ENCODE measurements at places on chromosomes 13 and 19. TPM values are rescaled to one million over a fixed set of nuclear protein-coding genes. Genes with fewer than 3 reads are reported as not detected.

- DNase-seq: no peak
- H3K4me1 ChIP-seq: peaks cover 19% of the 10 kb centered on the region
- peak overlapping the region; percentile 3 for H3K27ac ChIP-seq
- no peaks in the 10 kb centered on the region for H3K36me3 ChIP-seq
- H3K4me3 ChIP-seq: no peak overlapping the region
Observed at GRCh38 chr13:91203430-91203829, 144.1 kb upstream of the MIR17HG start.

DNA sequence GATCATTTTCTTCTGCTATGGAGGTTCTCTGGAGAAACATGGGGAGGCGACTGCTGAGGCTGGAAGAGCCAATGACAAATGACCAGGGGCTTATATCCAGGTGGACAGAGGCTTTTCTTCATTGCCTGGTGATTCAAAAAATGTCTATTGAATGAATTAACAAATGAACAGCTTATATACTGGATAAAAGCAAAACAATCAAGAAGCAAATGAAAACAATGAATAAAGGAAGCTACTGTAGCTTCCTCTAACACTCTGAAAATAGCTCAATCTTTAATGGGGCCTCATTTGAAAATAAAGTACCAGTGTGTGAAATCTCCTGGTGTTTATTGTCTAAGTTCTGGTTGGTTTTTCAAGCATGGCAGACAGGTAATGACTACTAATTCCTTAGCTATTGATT, 167.5 kb upstream of the TMTC4 start:
- no peak overlapping the region for H3K4me3 ChIP-seq
- no peak overlapping the region for H3K27ac ChIP-seq
- no peaks in the 10 kb centered on the region for H3K36me3 ChIP-seq
- DNase-seq: no peak
- H3K4me1 ChIP-seq: no peaks in the 10 kb centered on the region

DNA sequence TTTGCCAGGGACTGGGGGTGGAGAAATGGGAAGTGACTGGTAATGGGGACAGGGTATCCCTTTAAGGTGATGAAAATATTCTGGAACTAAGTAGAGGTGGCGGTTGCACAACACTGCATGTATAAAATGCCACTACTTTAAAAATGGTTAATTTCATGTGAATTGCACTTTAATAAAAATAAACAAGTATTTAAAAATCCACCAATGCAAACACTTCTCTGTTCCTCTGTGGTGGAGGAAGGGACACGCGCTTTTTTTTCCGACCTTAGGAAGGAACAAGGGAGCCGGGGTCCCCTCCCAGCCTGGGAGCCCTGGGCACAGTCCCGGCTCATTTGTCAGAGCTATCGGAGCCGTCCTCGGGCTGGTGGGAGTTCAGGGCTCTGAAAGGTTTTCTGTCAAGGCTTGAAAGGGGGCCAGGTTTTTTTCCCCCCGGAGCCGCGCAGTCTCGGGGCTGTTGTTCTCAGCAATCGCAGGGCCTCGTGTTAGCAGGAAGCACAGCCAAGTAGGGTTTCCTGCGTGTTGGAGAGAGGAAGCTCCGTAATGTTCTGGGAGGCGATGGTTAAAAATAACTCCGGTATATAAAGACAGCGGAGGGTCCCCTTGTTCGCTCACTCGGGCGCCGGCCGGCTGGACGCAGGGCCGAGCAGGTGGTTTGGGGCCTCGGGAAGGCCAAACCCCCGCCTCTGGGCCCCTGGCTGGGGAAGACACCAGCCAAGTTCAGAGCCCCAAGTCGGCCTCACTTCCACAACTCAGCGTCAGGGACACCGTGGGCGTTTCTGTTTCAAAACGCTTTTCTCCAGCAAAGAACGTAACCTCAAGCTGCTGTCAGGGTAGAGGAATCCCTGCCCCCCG, 41.2 kb upstream of the KLF2 start:
- no peaks in the 10 kb centered on the region for H3K4me1 ChIP-seq
- peak overlapping the region; percentile 76 for H3K27ac ChIP-seq
- no peaks in the 10 kb centered on the region for H3K27me3 ChIP-seq
- H3K36me3 ChIP-seq: no peaks in the 10 kb centered on the region
- H3K4me3 ChIP-seq: no peak overlapping the region

DNA sequence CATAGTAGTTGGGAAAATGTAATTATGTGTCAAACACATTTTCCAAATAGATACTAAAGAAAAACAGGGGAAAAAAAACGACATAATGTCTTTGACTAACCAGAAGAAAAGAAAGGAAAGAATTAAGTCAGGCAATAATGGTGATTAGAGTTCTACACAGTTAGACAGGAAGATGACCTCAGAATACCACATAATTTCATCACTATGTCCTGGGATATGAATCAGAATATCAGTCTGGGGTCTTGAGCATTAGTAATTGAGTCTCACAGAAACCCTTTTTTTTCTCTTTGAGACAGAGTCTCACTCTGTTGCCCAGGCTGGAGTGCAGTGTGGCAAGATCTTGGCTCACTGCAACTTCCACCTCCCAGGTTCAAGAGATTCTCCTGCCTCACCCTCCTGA, 503.4 kb downstream of the SLITRK1 start:
- H3K4me1 ChIP-seq: no peaks in the 10 kb centered on the region
- no peak overlapping the region for H3K27ac ChIP-seq
- no peak for DNase-seq
- H3K36me3 ChIP-seq: no peaks in the 10 kb centered on the region

DNA sequence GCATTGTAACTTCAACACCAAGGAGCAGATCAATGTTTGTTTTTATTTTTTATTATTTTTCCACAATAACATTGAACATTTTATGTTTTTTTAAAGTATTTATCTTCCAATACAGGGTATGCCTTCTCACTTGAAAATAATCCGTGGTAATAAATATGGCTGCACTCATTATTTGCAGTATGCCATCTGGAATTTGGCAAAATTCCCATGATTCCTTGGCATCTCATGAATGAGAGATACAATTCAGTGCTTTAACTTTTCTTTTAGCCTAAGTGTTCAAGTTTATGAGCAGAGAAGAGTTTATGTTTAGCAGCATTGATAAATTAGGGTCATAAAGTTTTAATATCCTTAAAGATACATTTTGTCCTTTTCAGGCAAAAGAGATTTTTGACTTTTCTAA, 1109.6 kb upstream of the ATXN8OS start:
- H3K27me3 ChIP-seq: no peaks in the 10 kb centered on the region
- H3K4me3 ChIP-seq: no peak overlapping the region
- no peaks in the 10 kb centered on the region for H3K36me3 ChIP-seq

- H3K36me3 ChIP-seq: no peaks in the 10 kb centered on the region
- H3K27me3 ChIP-seq: no peaks in the 10 kb centered on the region
- peak overlapping the region; percentile 82 for H3K27ac ChIP-seq
- peaks cover 10% of the 10 kb centered on the region for H3K4me1 ChIP-seq
- DNase-seq: peak; percentile 89
Observed at GRCh38 chr19:13850910-13851733, 25.8 kb upstream of the NANOS3 start.

DNA sequence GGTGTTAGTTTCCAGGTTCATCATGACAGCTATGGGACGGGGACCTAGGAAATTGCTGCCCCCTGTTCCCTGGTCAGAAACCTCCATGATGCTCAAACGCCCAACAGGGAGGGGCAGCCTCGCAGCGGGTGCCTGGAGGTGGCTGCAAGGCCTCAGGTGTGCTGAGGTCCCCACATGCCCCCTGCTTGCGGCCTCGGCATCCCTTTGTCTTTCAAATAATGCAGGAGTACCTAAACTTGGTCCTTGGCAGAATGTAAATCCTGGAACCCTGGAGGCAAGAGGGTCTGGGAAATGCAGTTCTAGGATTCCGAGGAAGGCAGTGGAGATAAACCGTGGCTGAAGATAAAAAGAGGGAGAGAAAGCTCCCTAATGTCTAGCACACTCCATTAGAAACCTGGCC, 52.4 kb downstream of the SKA3 start:
- H3K4me1 ChIP-seq: no peaks in the 10 kb centered on the region
- H3K27me3 ChIP-seq: no peaks in the 10 kb centered on the region
- no peaks in the 10 kb centered on the region for H3K36me3 ChIP-seq
- DNase-seq: peak; percentile 76
- H3K27ac ChIP-seq: no peak overlapping the region

DNA sequence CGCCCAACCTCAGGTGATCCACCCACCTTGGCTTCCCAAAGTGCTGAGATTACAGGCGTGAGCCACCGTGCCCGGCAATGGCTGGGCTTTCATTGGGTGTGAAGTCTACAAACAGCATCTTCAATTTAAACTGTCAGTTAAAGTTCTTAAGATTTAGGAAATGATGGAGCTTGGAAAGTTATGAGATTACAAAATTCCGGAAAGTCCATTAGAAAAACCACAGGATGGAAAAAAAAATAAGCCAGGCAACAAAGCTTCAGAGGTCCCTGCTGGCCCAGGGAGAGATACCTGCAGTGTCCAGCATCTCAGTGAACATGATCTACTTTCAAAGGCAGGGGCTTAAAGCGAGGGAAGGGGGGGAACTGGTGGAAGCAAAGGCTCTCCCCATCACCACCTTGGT, 4.6 kb upstream of the ZNF587B start:
- H3K27ac ChIP-seq: no peak overlapping the region
- peaks cover 44% of the 10 kb centered on the region for H3K36me3 ChIP-seq
- no peaks in the 10 kb centered on the region for H3K4me1 ChIP-seq
- no peaks in the 10 kb centered on the region for H3K27me3 ChIP-seq

DNA sequence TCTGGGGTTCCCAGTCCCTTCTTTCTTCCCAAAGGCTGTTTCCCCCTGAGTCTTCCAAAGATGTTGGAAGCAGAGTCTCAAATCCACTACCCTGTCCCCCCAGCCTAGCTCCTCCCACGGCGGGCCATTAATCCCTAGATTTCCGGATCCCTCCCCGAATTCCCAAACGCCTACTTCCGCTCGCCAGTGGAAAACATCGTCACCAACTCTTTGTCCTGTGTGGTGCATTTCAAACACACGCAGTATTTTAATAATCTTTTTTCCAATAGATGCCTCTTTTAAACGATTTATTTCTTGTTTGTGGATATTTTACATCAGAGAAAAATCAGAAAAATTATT, 610 bp downstream of the ZNF791 start:
- peak overlapping the region; percentile 95 for H3K27ac ChIP-seq
- H3K36me3 ChIP-seq: peaks cover 48% of the 10 kb centered on the region
- no peaks in the 10 kb centered on the region for H3K4me1 ChIP-seq
- peak; percentile 86 for DNase-seq
- H3K27me3 ChIP-seq: no peaks in the 10 kb centered on the region

GRCh38 chr19:5436948-5437306, 18.3 kb upstream of the ZNRF4 start:
- H3K27ac ChIP-seq: peak overlapping the region; percentile 60
- H3K27me3 ChIP-seq: no peaks in the 10 kb centered on the region
- no peak for DNase-seq
- no peaks in the 10 kb centered on the region for H3K36me3 ChIP-seq

- no peaks in the 10 kb centered on the region for H3K36me3 ChIP-seq
- H3K27ac ChIP-seq: no peak overlapping the region
- H3K27me3 ChIP-seq: no peaks in the 10 kb centered on the region
- H3K4me1 ChIP-seq: no peaks in the 10 kb centered on the region
Observed at GRCh38 chr19:38478273-38478971, 44.9 kb downstream of the RYR1 start.

DNA sequence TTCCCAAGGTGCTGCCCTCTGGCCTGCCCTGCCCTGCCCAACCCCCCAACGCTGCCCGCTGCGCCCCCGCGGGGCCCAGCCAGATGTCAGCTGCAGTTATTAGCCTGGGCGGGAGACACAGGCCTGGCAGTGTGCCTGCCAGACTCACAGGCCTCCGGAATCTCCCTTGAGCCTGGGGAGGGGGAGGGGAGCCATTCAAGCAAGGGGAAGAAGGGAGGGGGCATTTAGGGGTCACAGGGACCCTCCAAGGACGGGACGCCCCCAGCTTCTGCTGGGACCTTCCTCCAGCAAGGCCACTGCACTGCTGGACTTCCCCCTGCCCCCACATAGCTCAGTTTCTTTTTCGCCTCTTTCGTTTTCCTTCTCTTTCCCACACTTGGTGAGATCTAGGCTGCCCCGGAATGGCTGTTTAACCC, 2.6 kb upstream of the JUNB start:
- H3K27ac ChIP-seq: peak overlapping the region; percentile 26
- peaks cover 9% of the 10 kb centered on the region for H3K27me3 ChIP-seq
- H3K4me1 ChIP-seq: peaks cover 6% of the 10 kb centered on the region
- DNase-seq: peak; percentile 77
- H3K4me3 ChIP-seq: peak overlapping the region; percentile 8

GRCh38 chr13:106440866-106441265, 94.6 kb downstream of the EFNB2 start:
- peak; percentile 83 for DNase-seq
- H3K27me3 ChIP-seq: no peaks in the 10 kb centered on the region
- H3K4me3 ChIP-seq: peak overlapping the region; percentile 54
- peak overlapping the region; percentile 61 for H3K27ac ChIP-seq
- no peaks in the 10 kb centered on the region for H3K36me3 ChIP-seq
- H3K4me1 ChIP-seq: peaks cover 3% of the 10 kb centered on the region

- no peaks in the 10 kb centered on the region for H3K27me3 ChIP-seq
- peaks cover 18% of the 10 kb centered on the region for H3K4me1 ChIP-seq
- H3K4me3 ChIP-seq: peak overlapping the region; percentile 99
- peaks cover 33% of the 10 kb centered on the region for H3K36me3 ChIP-seq
- no peak for DNase-seq
Observed at GRCh38 chr19:38650911-38651584, 3.6 kb downstream of the ACTN4 start.

DNA sequence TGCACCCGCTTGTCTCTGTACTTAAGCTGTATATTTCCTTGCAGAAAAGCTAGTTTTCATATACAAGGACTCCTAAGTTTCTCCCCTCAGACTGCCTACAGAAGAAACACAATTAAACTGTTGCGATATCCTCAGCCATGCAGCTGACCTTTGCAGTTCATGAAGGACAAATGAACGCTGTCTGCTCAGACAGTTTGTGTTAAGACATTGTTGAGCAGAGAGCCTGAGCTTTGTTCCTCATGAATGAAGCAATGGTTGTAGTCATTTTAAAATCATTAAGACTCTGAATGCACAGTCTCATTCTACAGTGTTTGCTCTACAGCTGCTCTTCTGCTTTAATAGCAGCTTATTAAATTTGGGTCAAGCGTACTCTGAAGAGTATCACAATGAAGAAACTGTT, 23.2 kb upstream of the MAB21L1 start:
- no peak for DNase-seq
- H3K4me3 ChIP-seq: no peak overlapping the region
- peaks cover 3% of the 10 kb centered on the region for H3K4me1 ChIP-seq
- peak overlapping the region; percentile 85 for H3K27ac ChIP-seq
- no peaks in the 10 kb centered on the region for H3K27me3 ChIP-seq
- H3K36me3 ChIP-seq: no peaks in the 10 kb centered on the region

- peak; percentile 75 for DNase-seq
- H3K4me3 ChIP-seq: no peak overlapping the region
- H3K27ac ChIP-seq: no peak overlapping the region
- peaks cover 100% of the 10 kb centered on the region for H3K27me3 ChIP-seq
- peaks cover 3% of the 10 kb centered on the region for H3K4me1 ChIP-seq
- no peaks in the 10 kb centered on the region for H3K36me3 ChIP-seq
Observed at GRCh38 chr19:10290357-10290875, 664 bp downstream of the ICAM5 start.

- no peaks in the 10 kb centered on the region for H3K36me3 ChIP-seq
- no peak overlapping the region for H3K4me3 ChIP-seq
- peaks cover 5% of the 10 kb centered on the region for H3K27me3 ChIP-seq
- DNase-seq: peak; percentile 85
Observed at GRCh38 chr13:98772794-98773452, 20.5 kb upstream of the SLC15A1 start.

ZNF667 gene
- not detected for total RNA-seq

SLITRK6 gene
- 0.38 TPM for total RNA-seq

PSG5 gene
- total RNA-seq: not detected

RDH8 gene
- not detected for total RNA-seq

COX7A1 gene
- total RNA-seq: 1.3 TPM

ZNF559 gene
- 27.0 TPM for total RNA-seq

LRP3 gene
- 21.2 TPM for total RNA-seq

TNFAIP8L1 gene
- 27.1 TPM for total RNA-seq

SIGLEC5 gene
- total RNA-seq: not detected

Data from endodermal cell (in vitro differentiated cells).